ENCODE measurements at places on chromosomes 2 and 18.

GRCh38 chr2:59484673-59485072 is 1068.8 kb downstream of the BCL11A start:
- DNase-seq, result no peak

GRCh38 chr2:238868616-238869292 is 20.9 kb downstream of the TWIST2 start:
- no peak for DNase-seq

GRCh38 chr18:37698508-37699040 is 133.0 kb upstream of the CELF4 start:
- DNase-seq, result peak; percentile 4

- DNase-seq, result no peak
Measured at GRCh38 chr18:59220164-59220783, 316 bp downstream of the GRP start.

DNA sequence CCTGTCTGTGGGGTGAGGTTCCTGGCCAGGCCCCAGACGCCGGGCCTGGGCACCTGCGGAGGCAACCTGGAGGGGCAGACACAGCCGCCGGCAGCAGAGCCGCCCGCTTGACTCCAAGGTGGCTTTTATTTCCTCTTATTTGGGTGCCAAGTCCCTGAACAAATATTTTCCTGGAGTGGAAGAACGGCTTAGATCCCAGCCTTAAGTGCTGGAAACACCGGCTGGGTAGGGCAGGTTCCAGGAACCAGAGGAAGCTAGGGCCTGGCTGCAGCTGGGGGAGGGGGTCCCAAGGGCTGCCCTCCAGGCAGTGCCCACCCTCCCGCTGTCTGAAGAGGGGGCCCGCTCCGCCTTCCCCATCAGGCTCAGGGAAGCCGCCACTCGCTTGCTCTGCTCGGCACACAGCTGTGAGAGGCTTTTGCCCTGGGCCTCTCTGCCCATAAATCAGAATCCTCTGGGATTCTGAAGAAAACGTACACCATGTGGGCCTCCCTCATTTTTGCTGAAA is 28.2 kb downstream of the SDC1 start:
- DNase-seq, result no peak

- DNase-seq, result no peak
Measured at GRCh38 chr2:70111752-70112591, 24.7 kb downstream of the PCBP1 start.

- no peak for DNase-seq
Measured at GRCh38 chr2:129112181-129112580, 793.5 kb upstream of the HS6ST1 start.

- DNase-seq, result no peak
Measured at GRCh38 chr2:110864731-110865130, 132.4 kb downstream of the ACOXL start.

- DNase-seq, result no peak
Measured at GRCh38 chr2:46854260-46854659, 61.3 kb downstream of the MCFD2 start.

DNA sequence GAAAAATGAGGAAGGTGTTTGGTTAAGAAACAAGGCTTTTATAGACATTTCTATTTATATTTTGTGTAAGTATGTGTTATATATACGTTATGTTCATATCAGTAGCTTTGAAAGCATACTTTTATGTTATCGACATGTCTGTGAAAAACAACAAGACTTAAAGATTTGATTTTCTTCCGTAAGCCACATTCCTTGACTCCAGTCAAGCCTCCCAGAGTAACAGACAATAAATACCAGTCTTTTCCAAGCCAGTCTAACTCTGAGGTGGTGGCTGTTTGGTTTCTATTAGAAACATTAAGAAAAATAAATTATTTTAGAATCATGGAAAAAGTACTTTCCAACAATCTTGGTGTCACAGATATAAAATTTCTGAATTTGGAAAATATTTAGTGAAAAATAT is 16.3 kb upstream of the ITGAV start:
- no peak for DNase-seq

- no peak for DNase-seq
Measured at GRCh38 chr2:97951155-97951680, 44.5 kb downstream of the TMEM131 start.

- DNase-seq, result no peak
Measured at GRCh38 chr2:145806546-145806945, 1286.6 kb upstream of the ZEB2 start.

GRCh38 chr2:108305901-108306300 is 17.2 kb downstream of the SULT1C2 start:
- no peak for DNase-seq

Data from NCI-H187 treated with DMSO at 0.1 percent for 48 hours (cell line).